ENCODE measurements at places on chromosomes 1 and 21.

DNA sequence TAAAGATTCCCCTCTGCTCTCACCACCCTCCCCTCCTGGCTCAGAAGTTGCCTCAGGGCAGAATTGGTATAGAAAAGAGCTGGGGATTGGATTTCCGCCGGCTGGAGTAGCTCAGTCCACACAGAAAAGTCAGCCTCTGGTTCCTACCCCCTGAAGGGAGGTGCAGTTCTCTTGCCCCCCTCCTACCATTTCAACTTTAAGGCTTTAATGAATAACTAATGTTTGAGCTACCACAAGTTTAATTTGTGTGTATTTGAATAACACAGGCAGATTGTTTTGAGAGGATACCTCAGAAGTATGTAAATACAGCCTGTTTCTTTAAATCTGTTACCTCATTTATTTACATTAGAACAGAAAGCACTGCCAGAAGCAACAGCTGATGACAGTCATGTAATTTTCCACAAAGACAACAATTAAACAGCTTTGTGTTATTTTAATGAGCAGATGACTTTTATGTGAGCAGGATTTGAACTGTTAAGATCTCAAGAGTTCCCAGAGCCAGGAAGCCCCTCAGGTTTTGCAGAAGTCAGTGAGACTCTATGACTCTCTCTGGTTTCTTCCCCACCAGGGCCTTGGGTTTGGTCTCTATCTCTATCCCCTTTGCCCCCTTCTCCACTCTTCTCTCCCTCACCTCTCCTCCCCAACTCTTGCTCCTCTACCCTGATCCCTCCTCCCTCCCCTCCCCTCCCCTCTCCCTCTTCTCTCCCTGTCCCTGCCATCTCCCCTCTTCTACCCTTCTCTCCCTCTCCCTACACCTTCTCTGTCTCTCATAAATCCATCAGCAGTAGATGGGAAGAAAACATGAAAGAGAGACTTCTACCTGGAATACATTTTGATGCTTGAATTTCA, 26.3 kb downstream of the DUSP10 start:
- DNase-seq: peak; percentile 55

DNA sequence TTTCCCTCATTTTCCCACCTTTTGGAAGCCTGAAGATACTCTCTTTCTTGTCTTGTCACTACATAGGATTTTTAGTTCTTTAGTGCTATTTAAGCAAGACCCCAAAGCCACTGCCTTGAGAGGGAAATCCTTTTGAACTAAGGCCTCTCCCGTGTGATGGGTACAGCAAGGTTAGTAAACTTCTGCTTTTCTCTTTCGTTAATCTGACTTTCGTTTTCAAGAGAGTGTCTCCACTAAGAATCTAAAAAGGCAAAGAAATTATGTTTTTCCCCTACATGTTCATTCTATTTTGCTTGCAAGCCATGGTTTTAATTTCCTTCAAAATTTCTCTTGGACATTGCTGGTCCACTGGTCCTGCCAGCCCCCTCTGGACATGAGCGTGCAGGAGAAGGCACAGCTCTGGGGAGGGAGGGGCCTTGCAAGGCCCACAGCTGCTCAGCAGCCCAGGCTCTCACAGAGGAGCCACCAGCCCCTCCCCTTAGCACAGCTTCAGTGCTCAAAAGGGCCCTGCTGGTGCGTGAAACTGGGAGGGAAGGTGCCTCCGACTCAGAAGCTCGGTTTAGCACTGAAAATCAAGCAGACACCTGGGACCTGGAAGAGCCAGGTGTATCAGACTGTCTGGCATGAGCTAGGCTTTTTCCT, 210.9 kb upstream of the GALNT2 start:
- DNase-seq: no peak

DNA sequence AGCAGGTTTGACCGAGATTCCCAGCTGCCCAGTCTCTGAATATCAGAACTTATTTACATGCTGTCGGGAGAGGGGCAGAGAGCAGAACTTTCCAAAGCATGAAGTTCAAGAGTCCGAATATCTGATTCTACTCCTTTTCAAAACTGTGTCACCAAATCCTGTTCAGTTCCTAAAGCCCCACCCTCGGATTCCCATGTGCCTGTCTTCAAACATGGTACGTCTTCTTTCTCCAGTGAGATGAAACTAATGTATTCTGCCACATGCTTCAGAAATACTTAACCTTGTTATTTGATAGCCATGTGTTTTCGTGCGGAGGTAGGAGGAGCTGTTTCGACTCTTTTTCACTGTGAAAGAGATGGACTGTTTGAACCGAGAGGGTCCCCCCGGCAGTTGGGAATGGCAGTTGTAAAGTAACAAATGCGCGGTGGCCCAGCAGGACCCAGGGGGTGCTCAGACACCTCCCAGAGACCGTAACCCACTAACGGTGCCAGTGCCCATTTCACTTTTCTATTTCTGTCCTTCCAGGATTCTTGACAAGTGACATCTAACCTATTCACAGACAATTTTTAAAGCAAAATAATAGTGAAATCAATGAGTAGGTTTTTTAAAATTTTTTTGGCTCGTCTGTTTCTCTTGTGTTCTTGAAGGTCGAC, 67.2 kb downstream of the ZBTB18 start:
- no peak for DNase-seq

GRCh38 chr1:23875382-23875781, 7.3 kb upstream of the FUCA1 start:
- DNase-seq: no peak

GRCh38 chr1:203244776-203245175, 15.3 kb upstream of the CHIT1 start:
- DNase-seq: no peak

DNA sequence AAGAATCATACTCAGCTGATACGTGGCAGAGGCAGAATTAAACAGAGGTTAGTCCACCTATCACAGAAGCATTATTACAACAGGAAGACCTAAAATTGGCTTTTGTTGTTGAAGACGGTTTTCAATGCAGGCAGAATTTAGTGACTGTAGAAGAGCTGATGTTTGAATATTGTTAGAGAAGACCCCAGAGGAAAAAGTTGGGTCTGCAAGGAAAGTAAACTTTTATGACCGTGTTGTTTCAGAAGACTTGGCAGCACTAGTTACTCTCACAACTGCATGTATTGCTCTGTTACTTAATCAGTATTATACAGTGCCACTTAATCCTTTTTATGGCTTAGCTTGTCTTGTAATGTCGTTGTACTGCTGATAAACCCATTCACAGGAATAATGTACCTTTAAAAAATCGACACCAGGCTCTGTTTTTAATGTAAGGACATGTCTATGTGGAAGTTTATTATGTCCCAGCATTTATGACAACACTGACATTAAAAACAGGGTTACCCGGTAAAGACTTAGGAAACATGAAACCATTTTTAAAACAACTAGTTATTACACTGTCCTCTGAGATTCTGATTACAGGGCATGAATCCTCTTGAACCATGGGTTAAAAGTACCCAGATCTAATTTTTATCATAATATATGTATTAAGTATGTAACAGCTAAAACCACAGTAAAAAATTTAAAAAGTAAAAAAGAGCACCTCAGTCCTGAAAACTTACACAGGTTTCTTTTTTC, 235.4 kb downstream of the TTLL7 start:
- no peak for DNase-seq

DNA sequence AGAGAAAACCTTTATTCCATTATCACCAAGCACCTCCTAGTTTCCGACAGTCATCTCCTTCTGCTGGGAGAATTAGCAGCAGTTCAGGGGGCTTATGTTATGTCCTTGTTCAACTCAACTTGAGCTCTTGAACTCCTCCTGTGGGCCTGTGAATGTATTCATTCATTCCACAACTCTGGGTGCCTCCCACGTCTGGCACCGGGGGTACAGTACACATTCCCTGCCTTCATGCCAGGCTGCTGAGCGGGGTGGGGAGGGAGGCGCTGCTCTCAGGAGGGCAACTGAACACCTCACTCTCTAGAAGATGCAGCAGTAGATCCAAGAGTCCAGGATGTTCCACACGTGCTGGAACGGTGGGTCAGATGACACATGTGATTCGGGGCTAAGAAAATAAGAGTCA, 4.3 kb upstream of the MX2 start:
- no peak for DNase-seq

All from SJSA1 (cell line).